ENCODE measurements at places on chromosomes 6 and 20.

- DNase-seq = no peak
Observed at GRCh38 chr6:32096087-32096393, 13.1 kb downstream of the TNXB start.

- no peak for DNase-seq
Observed at GRCh38 chr20:31606804-31607639, 1.9 kb downstream of the ID1 start.

- DNase-seq = no peak
Observed at GRCh38 chr6:2915150-2915549, 12.0 kb upstream of the SERPINB9 start.

DNA sequence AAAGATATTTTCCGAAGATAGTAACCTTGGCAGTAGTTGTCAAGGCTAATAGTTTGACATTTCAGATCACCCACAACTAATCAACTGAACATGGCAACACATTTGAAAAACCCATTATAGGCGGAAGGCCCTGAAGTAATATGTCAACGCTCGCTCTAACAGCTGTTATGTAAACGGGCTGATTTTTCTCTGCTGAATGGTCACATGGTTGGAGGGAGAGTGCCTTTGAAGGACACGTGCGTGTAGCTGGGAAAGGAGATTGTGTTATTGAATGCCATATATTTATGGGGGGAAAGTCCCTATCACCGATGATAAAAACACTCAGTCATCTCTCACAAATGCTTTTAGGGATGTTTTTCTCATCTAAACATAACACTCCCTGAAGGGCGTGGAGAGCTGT, 160.0 kb upstream of the RALGAPA2 start:
- no peak for DNase-seq

DNA sequence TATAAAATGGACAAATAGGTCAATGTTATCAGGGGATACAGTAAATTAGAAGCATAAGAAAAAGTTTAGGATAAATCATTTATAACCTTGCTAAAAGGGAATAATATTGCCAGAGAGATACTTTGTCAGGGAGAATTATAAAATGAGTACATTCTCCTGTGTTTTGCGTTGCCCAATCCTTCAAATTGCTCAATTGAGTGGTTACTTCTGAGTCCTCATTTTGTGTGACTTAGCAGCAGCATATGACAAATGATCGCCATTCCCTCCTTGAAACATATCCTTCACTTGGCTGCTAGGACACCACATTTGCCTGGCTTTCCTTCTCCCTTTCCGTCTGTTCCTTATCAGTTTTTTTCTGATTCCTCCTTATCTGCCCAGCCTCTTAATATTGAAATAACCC, 106.7 kb upstream of the FLRT3 start:
- DNase-seq = no peak

DNA sequence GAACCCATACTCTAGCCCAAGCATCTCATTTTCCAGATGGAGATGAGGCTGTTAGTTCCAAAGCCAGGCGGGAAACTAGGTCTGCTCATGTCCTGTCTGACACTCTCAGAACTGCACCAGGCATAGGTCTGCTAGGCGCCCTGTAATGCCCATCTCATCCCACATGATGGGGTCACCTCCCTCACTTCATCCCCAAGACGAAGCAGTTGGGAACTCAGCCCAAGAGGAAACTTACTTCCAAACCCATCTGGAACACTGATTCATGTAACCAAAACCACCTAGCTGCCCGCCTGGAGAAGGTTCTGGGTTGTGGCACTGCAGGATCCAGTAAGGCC, 119.4 kb upstream of the PRND start:
- DNase-seq = no peak

DNA sequence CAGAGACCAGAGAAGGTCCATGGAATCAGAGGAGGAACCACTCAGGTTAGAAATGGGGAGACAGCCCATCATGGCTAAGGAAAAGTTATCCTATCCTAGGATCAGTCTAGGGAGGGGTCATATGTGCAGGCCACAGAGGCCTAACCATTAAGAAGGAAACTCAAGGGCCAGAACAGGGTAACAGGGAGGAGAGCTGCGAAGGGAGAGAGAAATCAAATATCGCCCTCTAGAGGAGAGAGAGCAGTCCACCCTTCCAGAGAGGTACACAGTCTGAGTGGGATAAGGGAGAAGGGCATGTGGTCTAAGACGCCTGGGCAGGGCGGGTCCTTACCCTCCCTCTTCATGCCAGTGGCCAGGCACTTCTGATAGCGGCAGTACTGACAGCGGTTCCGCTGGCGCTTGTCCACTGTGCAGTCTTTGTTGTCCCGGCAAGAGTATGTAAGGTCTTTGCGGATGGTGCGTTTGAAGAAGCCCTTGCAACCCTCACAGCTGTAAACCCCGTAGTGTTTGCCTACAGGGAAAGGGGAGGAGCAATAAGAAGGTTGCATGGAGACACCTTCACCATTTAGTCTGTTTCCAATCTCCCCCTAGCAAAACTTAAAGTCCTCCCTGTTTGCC, 2.9 kb downstream of the RXRB start:
- no peak for DNase-seq

DNA sequence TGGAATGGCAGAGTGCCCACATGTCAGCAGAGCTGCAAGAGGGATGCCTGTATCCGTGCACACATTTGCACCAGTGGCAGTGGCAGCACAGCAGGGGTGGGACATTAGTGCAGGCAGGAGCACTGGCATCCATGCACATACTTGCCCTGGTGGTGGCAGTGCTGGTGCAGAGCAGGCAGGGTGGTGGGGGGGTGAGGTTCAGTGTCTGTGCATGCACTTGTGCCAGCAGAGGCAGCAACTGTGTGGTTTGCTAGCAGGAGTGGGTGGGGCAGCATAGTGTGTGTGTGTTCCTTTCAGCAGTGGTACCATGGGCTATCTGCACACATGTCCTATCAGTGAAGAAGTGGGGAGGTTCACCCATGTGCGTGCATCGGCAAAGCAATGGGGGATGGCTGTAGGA, 151.6 kb downstream of the EPM2A start:
- no peak for DNase-seq

DNA sequence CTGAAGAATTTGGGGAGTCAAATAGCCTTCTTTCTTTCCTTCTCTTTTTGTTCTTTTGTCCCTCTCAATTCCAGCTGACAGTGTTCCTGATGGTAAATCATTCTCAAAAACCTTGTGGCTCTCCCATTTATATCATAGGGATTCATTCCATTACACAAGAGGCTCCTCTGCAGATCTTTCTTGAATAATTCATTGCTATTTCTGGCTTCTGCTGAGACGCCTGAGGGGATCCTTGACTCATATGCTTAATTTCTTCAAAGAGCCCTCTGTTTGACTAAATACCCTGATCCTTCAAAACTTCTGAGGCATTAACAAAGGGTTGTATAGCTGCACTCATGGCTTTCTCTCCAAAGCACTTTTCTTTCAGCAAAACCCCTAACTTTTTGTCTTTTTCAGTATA, 289.3 kb downstream of the FARS2 start:
- no peak for DNase-seq

DNA sequence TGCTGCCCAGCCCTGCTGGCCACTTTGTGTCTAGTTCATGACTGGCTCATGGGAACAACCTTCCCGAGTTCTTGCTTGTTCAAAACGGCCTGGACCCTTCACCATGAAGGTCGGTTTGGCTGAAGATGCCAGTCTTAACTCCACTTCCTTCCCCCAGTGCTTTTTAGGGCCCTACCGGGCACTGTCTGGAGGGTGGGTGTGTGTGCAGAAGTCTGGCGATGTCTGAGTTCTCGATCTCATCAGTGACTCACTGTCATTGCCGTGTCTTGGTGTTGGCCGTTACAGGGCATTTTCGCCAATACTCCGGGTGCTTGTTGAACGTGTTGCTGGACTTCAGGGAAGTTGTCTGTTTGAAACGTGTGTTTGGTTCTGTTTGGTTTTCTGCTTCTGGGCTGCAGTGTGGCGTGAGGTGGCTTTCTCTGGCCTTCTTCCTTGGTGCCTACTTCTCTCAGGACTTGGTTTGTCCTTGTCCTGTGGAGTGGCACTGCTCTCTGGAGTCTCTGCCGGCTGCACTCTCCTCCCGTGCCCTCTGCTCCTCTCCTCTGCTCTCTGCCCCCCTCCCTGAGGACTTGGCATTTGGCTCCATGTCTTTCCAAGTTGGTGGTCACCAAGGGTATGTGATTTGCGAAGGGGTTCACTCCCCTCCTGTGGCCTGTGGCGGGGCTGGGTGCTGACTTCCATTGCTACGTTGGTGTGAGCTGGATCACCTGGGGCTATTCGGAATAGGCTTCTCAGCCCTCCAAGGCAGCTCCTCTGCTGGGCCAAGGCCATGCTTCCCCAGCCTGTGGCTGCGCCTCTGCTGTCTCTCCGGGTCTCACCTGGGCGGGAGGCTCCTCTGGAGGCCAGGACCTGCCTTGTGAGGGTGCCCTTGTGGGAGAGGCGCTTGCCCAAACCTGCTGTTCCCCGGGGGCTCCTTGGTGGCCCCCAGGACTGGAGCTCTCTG, 38.2 kb downstream of the PYGB start:
- DNase-seq = no peak

GRCh38 chr6:105038259-105038658, 81.4 kb downstream of the LIN28B start:
- DNase-seq = no peak

DNA sequence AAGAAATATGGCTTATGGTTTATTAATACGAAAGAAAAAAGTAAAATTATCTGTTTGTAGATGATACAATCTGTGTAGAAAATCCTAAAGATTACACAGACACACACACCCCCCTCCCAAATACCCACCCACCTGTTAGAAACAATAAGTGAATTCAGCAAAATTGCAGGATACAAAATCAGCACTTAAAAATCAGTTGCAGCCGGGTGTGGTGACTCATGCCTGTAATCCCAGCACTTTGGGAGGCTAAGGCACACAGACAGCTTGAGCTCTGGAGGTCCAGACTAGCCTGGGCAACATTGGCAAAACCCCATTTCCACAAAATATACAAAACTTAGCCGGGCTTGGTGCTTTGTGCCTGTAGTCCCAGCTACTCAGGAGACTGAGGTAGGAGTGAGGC, 42.3 kb downstream of the NINL start:
- no peak for DNase-seq

GRCh38 chr6:121856296-121856695, 420.9 kb downstream of the GJA1 start:
- DNase-seq = no peak
